ENCODE measurements at places on chromosomes 3 and 15.

DNA sequence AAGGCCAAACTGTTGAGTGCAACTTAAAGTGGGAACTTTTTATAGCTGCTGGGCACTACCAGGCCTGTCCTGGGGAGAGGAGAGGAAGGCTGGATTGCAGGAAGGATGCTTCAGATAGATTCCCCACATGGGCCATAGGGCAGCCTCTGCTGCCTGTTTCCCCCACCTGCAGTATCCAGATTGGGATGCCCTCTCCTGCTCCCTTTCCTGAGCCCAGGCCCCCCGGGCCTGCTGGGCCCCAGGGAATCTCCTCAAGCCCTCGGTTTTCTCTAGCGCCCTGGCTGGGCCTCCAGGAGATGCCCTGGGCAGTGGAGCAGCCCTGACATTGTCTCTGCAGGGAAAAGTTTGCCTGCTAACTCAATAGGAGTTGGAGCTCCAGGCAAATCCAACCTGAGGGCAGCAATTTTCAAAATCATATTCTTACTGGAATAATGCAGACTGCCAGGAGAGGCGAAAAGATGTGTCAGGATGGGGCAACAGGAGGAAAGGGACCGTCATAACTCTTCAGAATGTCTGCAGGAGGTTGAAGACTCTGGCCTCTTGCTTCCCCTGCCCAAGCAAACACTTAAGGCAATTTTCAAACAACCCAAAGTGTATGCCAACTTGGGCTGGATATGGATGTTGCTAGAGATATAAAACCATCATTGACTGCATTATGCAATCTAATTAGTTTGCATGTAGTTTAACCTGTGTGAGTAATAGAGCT is 4.4 kb downstream of the NR2F2 start:
- no peak for DNase-seq
- no peaks in the 10 kb centered on the region for H3K27me3 ChIP-seq
- H3K4me3 ChIP-seq = peak overlapping the region; percentile 71

- H3K36me3 ChIP-seq = no peaks in the 10 kb centered on the region
- no peak for DNase-seq
- no peak overlapping the region for H3K27ac ChIP-seq
- 0 out of 2 replicates have a peak, but pooled peaks cover 3% of the 10 kb centered on the region for H3K4me1 ChIP-seq
Measured at GRCh38 chr15:50943638-50944037, 35.2 kb downstream of the AP4E1 start.

- peaks cover 4% of the 10 kb centered on the region for H3K4me1 ChIP-seq
- H3K4me3 ChIP-seq = no peak overlapping the region
- H3K36me3 ChIP-seq = no peaks in the 10 kb centered on the region
- H3K27ac ChIP-seq = no peak overlapping the region
Measured at GRCh38 chr3:98326945-98327344, 26.7 kb upstream of the OR5K4 start.

GRCh38 chr15:80929689-80930088 is 59.9 kb downstream of the MESD start:
- no peak overlapping the region for H3K27ac ChIP-seq
- no peak overlapping the region for H3K4me3 ChIP-seq
- no peaks in the 10 kb centered on the region for H3K36me3 ChIP-seq
- H3K27me3 ChIP-seq = no peaks in the 10 kb centered on the region
- DNase-seq = no peak

DNA sequence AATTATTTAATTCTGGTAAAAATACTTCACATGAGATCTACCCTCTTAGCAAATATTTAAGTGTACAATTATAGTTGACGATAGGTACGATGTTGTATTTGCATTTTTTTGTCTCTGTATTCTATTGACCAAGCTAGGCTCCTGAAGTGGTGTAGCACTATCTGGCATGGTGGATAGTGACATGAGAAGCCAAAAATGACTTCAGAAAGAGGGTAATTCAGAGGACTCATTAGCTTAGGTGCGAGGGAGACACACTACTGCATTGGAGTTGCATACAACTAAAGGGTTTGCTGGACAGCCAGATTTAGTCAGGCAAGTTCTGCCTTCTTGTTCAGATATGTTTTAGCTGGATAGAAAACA is 50.6 kb downstream of the KBTBD8 start:
- H3K4me1 ChIP-seq = no peaks in the 10 kb centered on the region
- H3K27ac ChIP-seq = no peak overlapping the region
- H3K36me3 ChIP-seq = no peaks in the 10 kb centered on the region
- peaks cover 38% of the 10 kb centered on the region for H3K27me3 ChIP-seq
- no peak for DNase-seq

- H3K27me3 ChIP-seq = peaks cover 2% of the 10 kb centered on the region
- H3K36me3 ChIP-seq = no peaks in the 10 kb centered on the region
- peaks cover 6% of the 10 kb centered on the region for H3K4me1 ChIP-seq
- no peak overlapping the region for H3K27ac ChIP-seq
- DNase-seq = peak; percentile 3
Measured at GRCh38 chr3:124315215-124316033, 323.5 kb upstream of the ROPN1 start.

DNA sequence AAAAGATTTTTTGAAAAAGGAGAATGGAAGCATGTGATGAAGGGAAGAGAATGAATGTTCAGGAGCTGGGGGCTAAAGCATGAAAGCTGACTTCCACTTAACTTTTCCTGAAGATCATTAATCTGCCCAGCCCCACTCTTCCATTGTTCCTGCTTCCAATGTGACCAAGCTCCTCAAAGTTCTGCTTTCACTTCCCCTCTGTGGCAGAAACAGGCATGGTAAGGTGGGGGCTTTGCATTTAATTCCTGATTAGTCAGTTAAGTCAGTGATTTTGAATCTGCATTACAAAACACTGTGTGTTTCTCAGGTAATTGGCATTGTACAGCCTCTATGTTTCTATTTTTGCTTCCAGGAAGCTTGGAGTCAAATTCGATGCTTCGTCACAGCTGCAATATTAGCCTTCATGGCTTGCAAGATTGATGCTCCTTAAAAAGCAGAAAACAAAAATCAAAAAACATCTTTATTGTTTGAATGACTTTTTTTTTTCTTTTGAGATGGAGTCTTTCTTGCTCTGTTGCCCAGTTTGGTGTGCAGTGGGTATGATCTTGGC is 7.3 kb upstream of the TM6SF1 start:
- no peak for DNase-seq
- H3K36me3 ChIP-seq = no peaks in the 10 kb centered on the region
- H3K4me1 ChIP-seq = no peaks in the 10 kb centered on the region
- no peak overlapping the region for H3K27ac ChIP-seq

DNA sequence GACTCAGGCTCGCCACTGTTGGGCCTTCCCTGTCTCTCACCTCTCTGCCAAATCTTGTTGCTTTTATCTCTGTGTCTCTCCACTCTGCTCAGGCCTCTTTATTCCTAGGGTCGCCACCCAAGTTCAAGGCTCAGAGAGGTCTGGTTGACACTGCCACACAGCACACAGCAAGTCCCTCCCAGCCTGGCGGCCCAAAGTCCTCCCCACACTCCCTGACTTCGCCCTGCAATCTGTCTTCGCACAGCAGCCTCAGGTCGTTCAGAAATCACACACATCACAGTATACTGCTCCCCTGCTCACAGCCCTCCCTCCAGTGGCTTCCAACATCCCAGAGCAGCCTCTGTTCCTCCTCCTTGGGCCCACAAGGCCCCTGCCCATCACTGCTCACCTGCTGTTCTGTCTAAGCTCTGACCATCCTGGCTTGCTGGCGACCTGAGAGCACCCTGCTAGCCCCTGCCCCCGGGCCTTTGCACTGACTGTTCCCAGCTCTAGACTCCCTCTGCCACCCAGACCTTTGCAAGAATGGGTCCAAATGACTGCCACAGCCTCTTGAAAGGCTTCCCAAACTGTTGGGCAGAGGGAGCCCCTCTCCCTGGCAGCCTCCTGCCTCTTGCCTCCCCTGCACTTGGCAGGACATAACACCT is 48.4 kb downstream of the MGLL start:
- no peaks in the 10 kb centered on the region for H3K36me3 ChIP-seq
- H3K4me1 ChIP-seq = peaks cover 22% of the 10 kb centered on the region
- H3K27me3 ChIP-seq = no peaks in the 10 kb centered on the region
- DNase-seq = no peak
- H3K27ac ChIP-seq = no peak overlapping the region

GRCh38 chr3:39808467-39809180 is 785 bp upstream of the MYRIP start:
- peaks cover 40% of the 10 kb centered on the region for H3K27me3 ChIP-seq
- H3K27ac ChIP-seq = no peak overlapping the region
- H3K4me1 ChIP-seq = peaks cover 7% of the 10 kb centered on the region
- H3K4me3 ChIP-seq = no peak overlapping the region
